ENCODE measurements at places on chromosomes 3 and 15. TPM values are rescaled to one million over a fixed set of nuclear protein-coding genes. Genes with fewer than 3 reads are reported as not detected.
A peak's percentile ranks its signal among the peaks of the same experiment; 100 is the strongest.

- no peaks in the 10 kb centered on the region for H3K4me1 ChIP-seq
- no peak overlapping the region for H3K4me3 ChIP-seq
- DNase-seq = no peak
- no peaks in the 10 kb centered on the region for H3K36me3 ChIP-seq
These were observed 147.2 kb downstream of the SLCO3A1 start for GRCh38 chr15:92000709-92001108.

CIDEC gene
- total RNA-seq = 20.4 TPM

SKOR1 gene
- 0.12 TPM for total RNA-seq

DNA sequence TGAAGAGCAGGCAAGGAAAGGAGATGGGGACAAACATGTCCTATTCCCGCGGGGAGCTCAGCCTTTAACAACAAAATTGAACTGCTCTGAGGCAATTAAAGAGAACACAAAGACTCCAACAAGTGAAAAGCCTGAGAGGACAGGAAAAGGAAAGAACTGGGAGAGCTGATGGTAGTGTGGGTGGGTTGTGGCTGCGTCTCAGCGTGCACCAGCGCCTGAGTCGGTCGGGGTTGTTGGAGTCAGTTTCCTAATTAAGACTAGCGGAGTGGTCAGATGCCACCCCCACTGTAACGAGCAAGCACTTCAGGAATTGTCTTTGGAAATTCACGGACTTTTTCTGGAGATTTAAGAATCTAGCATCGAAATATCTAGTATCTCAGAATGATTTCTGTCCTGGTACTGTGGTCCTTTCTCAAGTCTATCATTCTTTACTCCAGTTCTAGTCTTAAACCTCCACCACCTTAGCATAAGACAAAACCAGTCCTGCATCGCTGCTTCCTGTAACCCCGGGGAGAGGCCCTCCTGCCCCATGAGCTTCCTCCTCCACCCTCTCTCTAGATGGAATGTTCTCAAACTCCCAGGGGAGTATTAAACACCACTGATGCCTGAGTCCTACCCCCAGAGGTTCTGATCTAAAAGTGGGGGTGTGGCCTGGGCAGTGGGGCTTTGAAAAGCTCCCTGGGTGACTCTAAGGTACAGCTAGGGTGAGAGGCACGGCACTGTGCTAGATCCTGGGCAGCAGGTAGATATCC, 104.0 kb downstream of the CYP19A1 start:
- no peak overlapping the region for H3K27ac ChIP-seq
- no peak overlapping the region for H3K4me3 ChIP-seq
- peaks cover 8% of the 10 kb centered on the region for H3K27me3 ChIP-seq
- peaks cover under 1% of the 10 kb centered on the region for H3K4me1 ChIP-seq
- no peak for DNase-seq

- no peak overlapping the region for H3K27ac ChIP-seq
- no peak for DNase-seq
- H3K4me3 ChIP-seq = no peak overlapping the region
- no peaks in the 10 kb centered on the region for H3K4me1 ChIP-seq
These were observed 113.6 kb upstream of the CACNA2D3 start for GRCh38 chr3:54008744-54009143.

DNA sequence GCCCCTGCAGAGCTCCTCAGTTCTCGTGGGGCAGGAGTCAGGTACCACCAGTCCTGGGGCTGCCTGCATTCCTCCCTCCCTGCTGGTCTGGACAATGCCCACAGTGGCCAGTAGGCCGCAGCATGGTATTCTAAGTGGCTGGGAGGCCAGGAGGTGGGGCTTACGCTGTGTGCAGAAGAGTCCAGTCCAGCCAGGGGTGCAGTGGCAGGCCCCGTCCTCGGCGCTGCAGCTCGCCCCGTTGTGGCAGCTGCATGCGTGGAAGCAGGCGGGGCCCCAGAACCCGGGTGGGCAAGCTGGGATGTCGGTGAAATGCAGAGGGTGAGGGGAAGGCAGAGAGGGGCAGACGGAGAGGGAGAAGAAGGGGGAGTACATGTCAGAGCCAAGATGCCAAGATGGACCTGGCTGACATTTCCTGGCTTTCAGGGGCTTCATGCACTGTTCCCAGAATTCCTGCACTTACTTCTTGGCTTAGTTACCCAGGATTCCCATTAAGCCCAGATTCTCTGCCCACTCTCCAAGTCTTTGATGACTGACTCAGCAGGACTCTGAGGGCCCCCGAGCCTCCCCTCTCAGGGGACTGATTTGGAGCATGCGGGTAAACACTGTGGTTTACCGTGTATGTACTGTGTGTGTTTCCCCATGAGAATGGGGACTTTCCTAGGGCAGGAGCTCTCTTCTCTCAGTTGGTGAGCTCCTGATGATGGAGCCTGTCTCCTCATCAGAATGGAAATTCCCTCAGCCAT, 47.5 kb downstream of the RAB11A start:
- no peaks in the 10 kb centered on the region for H3K36me3 ChIP-seq
- no peak overlapping the region for H3K4me3 ChIP-seq
- no peaks in the 10 kb centered on the region for H3K27me3 ChIP-seq
- H3K27ac ChIP-seq = no peak overlapping the region
- peak; percentile 79 for DNase-seq

DNA sequence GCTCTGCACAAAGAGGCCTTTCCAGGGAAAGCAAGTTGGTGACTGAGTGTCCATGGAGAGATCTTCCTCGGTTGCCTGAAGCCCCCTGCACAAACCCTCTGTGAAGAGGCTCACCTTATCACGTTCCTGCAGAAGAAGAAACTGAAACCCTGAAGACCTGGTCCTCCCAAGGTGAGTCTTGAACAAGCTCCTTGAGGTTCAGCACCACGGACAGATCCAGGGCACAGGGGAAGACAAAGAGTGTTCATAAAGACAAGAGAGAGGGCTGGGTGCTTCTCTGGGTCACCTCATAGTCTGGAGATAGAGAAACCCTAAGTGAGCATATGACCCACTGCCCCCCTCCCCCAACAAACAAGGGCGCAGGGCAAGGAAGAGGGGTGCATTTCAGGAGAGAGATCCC, 21.7 kb upstream of the TBC1D21 start:
- no peak overlapping the region for H3K27ac ChIP-seq
- no peaks in the 10 kb centered on the region for H3K4me1 ChIP-seq
- no peaks in the 10 kb centered on the region for H3K36me3 ChIP-seq
- H3K27me3 ChIP-seq = peaks cover 3% of the 10 kb centered on the region

DNA sequence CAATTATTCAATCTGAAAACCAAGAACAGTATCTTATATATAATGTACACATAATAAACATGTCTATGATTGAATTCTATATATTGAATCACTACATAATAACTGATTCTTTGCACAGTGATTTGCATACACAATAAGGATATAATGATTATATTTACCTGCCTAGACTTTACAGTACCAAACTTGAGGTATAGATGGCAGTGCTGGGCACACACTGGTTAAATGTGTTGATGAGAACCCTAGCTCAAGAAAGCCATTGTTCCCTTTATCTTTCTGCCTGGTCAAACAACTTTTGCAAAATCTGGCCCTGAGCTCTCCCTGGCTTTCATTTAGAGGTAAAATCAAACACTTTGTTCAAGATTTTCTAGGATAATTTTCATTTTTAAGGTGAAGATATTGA, 697.7 kb downstream of the TUSC7 start:
- H3K36me3 ChIP-seq = no peaks in the 10 kb centered on the region
- no peaks in the 10 kb centered on the region for H3K4me1 ChIP-seq

IDH3A gene
- total RNA-seq = 81.0 TPM

CCR3 gene
- total RNA-seq = not detected

CCDC54 gene
- not detected for total RNA-seq

DNA sequence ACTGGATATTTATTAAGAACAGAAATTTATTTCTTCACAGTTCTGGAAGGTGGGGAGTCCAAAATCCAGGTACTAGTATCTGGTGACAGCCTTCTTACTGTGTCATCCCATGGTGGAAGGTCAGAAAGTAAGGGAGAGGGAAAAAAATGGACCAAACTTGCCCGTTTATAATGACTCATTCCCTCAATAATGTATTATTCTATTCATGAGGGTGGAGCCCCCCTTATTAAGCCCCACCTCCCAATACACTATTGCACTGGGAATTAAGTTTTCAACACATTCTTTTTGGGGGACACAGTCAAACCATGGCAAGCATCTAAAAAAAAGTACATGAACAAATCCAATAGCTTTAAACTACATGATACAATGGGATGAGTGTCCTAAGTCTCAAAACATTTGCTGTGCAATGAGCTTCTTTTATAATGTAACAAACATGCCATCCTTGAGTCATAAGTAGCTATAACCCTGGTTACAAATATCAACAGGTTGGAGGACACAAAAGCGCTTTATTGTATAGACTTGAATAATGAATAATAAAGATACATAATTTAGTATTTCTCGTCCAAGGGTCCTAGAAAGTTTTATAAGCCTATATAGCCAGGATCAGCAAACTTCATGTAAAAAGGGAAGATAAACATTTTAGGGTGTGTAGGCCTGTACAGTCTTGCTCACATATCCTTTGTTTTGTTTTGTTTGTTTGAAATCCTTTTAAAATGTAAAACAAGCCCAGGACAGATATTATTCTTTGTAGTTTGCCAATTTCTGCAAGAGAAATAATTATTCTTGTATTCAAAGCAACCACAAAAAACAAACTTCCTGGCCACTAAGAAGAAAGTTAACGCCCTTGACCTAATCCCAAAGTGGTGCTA, 160.6 kb upstream of the RAP2B start:
- no peak for DNase-seq
- H3K4me1 ChIP-seq = no peaks in the 10 kb centered on the region
- H3K36me3 ChIP-seq = no peaks in the 10 kb centered on the region

DNA sequence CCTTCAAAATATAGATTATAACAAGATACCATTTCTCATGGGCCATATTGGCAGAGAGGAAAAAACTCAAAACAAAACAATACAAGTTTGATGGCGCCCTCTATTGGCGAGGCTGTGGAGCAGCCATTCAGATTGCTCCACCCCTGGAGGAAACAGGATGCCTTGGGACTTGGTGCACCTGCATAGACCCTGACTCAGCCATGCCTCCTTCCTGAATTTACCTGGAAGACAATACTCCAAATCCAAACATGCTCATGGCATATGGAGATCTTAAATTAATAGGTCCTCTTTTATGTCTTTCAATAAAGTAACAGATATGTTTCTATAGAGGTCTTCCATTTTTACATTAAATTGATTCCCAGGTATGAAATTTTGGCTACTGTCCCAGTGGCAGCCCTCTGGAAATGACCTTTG, 90.0 kb downstream of the APBA2 start:
- no peaks in the 10 kb centered on the region for H3K36me3 ChIP-seq
- H3K27ac ChIP-seq = no peak overlapping the region
- peak; percentile 68 for DNase-seq

- DNase-seq = no peak
- H3K27ac ChIP-seq = no peak overlapping the region
- no peak overlapping the region for H3K4me3 ChIP-seq
- no peaks in the 10 kb centered on the region for H3K4me1 ChIP-seq
These were observed 54.8 kb upstream of the CHRNB4 start for GRCh38 chr15:78695854-78696253.

- no peak overlapping the region for H3K4me3 ChIP-seq
- H3K27ac ChIP-seq = peak overlapping the region; percentile 3
- DNase-seq = no peak
- no peaks in the 10 kb centered on the region for H3K36me3 ChIP-seq
These were observed 172.7 kb upstream of the PRICKLE2 start for GRCh38 chr3:64398006-64398405.

DNA sequence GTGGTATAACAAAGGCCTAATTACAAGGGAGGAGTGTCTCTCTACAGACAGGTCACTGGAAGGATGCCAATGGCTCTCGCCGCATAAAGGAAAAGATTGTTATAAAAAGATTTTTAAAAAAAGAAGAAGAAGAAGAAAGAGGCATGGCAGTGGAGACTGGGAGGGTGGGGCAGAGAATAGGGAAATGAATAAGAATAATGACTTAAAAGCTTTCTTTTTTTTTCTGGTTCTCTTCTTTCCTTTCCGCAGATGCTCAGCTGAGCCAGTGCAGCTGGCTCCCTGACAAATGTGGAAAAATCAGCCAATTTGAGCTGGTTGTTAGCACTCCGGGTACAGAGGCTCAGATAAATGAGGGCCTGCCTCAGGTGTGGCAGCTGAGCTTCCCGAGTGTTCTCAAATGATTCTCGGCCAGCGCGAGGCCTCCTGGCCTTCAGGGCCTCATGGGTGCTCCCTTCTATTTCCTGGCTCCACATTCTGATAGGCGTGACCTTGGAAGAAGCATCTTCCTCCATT, 234.1 kb downstream of the RORA start:
- no peak overlapping the region for H3K4me3 ChIP-seq
- H3K27me3 ChIP-seq = no peaks in the 10 kb centered on the region
- H3K36me3 ChIP-seq = no peaks in the 10 kb centered on the region
- no peak overlapping the region for H3K27ac ChIP-seq
- H3K4me1 ChIP-seq = no peaks in the 10 kb centered on the region
- DNase-seq = no peak

GRCh38 chr3:98057631-98058030, 22.5 kb upstream of the GABRR3 start:
- H3K4me1 ChIP-seq = no peaks in the 10 kb centered on the region
- H3K27ac ChIP-seq = no peak overlapping the region
- no peaks in the 10 kb centered on the region for H3K27me3 ChIP-seq
- no peak for DNase-seq
- no peak overlapping the region for H3K4me3 ChIP-seq

MED12L gene
- 2.7 TPM for total RNA-seq

GRCh38 chr15:85168642-85169173, 187.1 kb downstream of the PDE8A start:
- no peak overlapping the region for H3K4me3 ChIP-seq
- H3K27me3 ChIP-seq = no peaks in the 10 kb centered on the region
- no peaks in the 10 kb centered on the region for H3K36me3 ChIP-seq
- H3K27ac ChIP-seq = no peak overlapping the region
- no peaks in the 10 kb centered on the region for H3K4me1 ChIP-seq

- H3K4me3 ChIP-seq = no peak overlapping the region
- H3K27ac ChIP-seq = no peak overlapping the region
- H3K4me1 ChIP-seq = peaks cover 37% of the 10 kb centered on the region
- H3K27me3 ChIP-seq = no peaks in the 10 kb centered on the region
These were observed 81.5 kb downstream of the CPN2 start for GRCh38 chr3:194269610-194270145.
